Ascending aorta (tissue), 2 donors: ENCODE measurements at places on chromosomes 7 and 10.

- DNase-seq, result peak; percentile 28
Observed at GRCh38 chr7:30831936-30832335, 60.7 kb downstream of the MINDY4 start.

GRCh38 chr10:380313-380940, 245.2 kb downstream of the ZMYND11 start:
- DNase-seq, result peak; percentile 33

- DNase-seq, result no peak
Observed at GRCh38 chr10:22698941-22699440, 15.4 kb downstream of the PIP4K2A start.

- DNase-seq, result peak; percentile 37
Observed at GRCh38 chr10:131802996-131803395, 97.8 kb upstream of the PPP2R2D start.

- DNase-seq, result no peak
Observed at GRCh38 chr10:67783606-67784294, 54.2 kb downstream of the DNAJC12 start.

GRCh38 chr10:60955957-60956425, 12.0 kb upstream of the RHOBTB1 start:
- DNase-seq, result no peak

DNA sequence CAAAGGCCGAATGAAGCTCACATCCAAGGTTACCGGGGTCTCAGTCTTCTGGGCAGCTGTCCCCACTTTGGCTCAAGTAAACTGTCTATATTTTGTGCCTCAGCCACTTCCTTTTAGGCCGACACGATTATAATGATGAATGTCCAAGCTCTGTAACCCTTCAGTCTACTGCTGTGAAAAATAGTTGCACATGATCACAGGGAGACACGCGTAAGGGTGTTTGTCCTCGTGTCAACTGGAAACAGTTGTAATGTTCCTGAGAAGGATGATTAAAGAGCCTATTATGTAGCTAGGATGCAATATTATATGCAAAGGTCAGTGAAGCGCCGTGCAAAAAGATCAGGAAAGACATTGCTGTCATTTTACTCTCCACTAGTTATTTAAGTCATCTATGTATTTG, 559.9 kb downstream of the SDK1 start:
- DNase-seq, result no peak

GRCh38 chr7:67364441-67365017, 367.9 kb downstream of the TYW1 start:
- no peak for DNase-seq

DNA sequence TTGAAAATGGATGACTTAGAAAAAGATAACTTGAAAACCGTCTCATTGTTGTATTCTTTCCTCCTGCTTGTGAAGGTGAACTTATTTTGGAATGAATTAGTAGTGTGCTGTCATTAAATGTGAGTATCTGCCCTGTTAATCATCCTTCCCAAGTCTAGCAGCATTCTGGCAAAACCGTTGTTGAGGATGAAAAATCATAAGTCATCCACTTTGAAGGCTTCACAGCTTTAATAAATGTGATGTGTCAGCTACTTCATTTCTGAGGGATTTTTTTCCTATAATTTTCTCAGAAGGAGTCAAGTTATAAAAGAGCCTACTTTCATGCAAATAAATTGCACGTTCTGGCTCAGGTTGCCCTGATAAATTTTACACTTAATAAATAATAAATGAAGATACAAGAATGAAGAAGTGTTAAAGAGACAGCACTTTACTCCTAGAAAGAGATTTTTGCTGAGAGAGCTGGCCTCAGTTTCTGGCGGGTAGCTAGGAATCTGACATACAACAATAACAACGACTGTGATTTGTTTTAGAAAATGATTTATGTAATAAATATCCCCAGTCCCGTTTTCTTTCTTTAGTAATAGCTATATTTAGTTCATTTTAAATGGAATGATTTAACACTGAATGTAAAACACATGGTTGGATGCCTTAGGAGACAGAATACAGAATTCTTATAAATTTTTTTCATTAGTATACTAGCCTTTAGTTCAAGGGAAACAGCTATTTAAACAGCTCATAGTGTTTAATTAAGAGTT, 516.5 kb upstream of the KLF6 start:
- no peak for DNase-seq

- DNase-seq, result no peak
Observed at GRCh38 chr7:2253525-2254244, 11.7 kb downstream of the NUDT1 start.

DNA sequence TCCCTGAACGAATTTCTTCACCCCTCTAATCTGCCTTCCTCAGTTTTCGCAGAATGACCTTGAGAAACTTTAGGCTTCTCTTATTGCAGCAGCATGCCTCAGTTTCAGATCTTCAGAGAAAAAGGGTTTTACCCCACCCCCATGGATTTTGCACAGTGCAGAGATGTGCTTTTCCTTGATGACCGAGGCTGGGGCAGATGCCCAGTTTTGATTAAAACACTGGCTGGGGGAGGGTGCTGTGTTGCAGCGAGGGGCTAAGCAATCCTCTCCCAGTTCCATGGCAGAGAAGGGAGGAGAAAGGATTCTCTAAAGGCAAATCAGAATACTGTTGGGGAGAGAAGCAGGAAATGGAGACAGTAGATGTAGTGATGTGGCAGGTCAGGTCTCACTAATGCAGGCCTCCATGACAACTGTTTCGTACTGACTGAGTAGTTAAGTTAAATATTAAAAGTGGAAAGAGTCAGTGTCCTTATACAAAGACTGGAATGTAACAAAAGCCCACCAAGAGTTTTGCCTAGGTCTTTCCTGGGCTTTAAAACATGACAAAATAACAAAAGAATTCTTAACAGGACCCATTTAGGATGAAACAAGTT, 50.8 kb upstream of the PDZD8 start:
- DNase-seq, result no peak

- no peak for DNase-seq
Observed at GRCh38 chr10:88840881-88841280, 10.8 kb downstream of the ANKRD22 start.

GRCh38 chr10:64376167-64376566, 855.0 kb downstream of the REEP3 start:
- no peak for DNase-seq

GRCh38 chr7:33794419-33794818, 110.9 kb upstream of the BMPER start:
- no peak for DNase-seq

- DNase-seq, result no peak
Observed at GRCh38 chr7:73345951-73346350, 18.0 kb downstream of the FKBP6 start.

DNA sequence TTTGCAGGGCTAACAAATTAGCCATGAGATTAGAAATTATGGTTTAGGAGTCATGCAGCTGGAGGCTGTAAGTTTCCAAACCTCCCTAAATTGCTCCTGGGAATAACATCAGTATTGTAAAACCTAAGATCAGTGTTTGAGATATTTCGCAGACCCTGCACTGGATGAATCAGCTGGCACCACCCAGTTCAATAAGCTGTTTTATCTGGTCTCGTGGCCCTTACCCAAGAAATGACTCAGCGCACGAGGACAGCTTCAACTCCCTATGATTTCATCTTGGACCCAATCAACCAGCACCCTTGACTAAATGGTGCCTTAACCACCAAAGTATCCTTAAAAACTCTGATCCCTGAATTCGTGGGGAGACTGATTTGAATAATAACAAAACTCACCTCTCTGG, 482.0 kb upstream of the PCDH15 start:
- DNase-seq, result no peak

DNA sequence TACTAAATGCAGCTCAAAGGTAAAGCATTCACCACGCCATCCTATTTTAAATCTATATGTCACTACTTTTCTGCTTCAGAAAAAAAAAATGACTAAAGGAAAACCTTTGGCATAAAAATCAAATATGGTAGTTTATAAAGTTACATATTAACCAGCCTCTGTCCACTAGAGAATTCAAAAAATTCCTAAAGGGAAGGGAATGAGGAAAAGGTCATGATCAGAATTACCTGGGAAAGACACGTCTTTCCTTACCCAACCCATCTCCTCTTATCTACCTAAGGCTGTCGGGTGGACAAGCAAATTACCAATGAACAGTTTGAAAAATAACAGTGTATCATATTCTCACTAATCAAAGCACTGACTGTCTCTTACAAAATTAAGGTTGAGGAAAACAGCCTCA, 100.7 kb upstream of the TMEM106B start:
- no peak for DNase-seq

GRCh38 chr10:10967029-10967428, 50.6 kb upstream of the CELF2 start:
- no peak for DNase-seq

GRCh38 chr7:41820111-41820671, 117.3 kb upstream of the INHBA start:
- DNase-seq, result no peak

GRCh38 chr10:102962951-102963755, 45.1 kb downstream of the CNNM2 start:
- no peak for DNase-seq

DNA sequence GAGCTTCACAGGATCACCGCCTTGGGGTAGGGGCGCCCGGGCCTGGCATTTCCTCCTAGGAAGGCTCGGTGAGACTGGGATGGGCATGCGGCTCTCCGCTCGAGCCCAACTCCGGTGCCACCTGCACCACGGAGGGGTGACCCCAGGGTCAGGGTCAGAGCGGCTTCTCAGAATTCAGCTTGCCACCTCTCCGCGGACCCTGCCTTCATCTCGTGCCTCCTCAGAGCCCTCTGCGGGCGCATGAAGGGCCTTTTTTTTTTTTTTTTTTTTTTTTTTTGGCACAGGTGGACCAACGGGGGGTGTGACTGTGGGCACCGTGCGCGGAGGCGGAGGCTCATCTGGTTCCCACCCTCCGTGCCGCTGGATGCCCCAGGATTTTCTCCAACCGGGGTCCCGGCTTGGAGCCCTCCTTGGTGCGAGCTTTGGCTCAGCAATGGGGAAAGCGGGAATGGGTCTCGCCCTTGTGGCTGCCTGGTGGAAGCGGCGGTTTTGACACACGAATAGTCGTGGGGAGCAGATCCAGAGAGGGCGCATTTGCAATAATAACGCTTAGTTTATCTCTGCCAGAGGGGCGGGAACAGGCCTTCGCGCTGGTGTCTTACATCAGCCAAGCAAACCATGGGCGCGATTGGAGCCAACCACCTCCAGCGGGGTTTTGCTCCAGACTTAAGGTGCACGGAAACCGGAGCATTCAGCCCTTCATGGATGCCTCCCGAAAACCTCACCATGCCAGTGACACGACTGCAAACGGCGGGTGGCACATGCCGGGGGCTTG, 5.0 kb upstream of the TNRC18 start:
- peak; percentile 87 for DNase-seq

GRCh38 chr10:75761289-75761688, 329.9 kb downstream of the LRMDA start:
- no peak for DNase-seq

GRCh38 chr10:80760914-80761371, 223.2 kb downstream of the SH2D4B start:
- no peak for DNase-seq

GRCh38 chr7:132269718-132270117, 306.6 kb downstream of the PLXNA4 start:
- DNase-seq, result no peak

- DNase-seq, result no peak
Observed at GRCh38 chr7:95910341-95910740, 138.0 kb downstream of the DYNC1I1 start.

DNA sequence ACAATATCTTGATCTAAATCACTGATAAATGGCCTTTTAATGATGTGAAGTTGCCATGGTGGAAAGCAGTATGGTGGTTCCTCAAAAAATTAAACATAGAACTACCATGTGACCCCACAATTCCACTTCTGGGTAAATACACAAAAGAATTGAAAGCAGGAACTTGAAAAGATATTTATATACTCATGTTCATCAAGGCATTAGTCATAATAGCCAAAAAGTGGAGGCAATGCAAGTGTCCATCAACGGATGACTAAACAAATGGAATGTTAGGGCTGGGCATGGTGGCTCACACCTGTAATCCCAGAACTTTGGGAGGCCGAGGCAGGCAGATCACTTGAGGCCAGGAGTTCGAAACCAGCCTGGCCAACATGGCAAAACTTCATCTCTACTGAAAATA, 2.0 kb upstream of the DNAJC12 start:
- no peak for DNase-seq

DNA sequence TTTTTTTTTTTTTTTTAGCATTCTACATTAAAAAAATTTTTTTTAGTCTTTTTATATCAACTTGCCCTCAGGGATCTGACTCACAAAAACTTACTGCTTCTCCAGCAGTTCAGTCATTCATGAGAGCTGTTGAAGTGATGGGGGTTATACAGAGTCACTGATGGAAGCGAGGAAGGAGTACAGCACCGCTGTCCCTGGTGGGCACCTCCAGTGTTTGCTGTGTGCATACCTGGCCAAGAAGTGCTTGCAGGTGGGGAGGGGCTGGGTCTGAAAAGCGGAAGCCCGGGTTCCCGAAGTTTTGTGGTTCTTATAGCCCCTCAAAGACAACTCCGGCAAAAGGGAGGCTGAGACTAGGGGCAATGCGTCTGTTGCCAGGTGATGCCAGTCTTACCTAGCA, 46.2 kb downstream of the MINDY4 start:
- peak; percentile 69 for DNase-seq

GRCh38 chr10:133287832-133288500, 11.3 kb upstream of the ADAM8 start:
- DNase-seq, result no peak

DNA sequence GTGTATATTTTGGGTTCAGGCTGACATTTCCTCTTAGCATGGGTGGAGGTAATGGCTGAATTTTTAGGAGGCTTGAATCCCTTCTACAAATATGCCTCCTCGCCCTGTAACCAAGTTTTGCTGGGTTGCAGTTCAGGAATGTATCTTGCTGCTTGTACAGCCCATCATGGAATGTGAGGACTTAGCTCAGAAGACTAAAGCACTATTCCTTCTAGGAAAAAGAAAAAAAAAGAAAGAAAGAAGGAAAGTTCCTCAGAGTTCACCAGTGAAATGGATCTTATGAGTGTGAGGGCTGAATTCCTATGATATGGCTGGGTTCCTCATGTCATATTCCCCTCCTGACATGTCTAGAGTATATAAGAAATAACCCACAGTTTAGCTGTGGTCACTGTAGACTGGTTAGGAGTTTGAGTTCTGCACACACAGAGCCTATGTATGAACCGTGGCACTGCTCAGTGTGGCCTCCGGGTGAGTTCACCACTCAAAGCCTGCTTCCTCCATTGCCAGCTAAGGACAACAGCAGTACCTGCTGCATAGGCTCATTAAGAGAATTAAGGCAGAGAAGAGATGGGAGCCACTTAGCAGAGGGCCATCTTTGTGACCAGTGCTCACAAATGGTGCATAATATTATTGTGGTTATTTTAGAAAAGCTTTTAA, 114.0 kb downstream of the TACC2 start:
- no peak for DNase-seq

GRCh38 chr10:35058134-35058533, 32.0 kb downstream of the CUL2 start:
- DNase-seq, result no peak
